ENCODE measurements at places on chromosomes 5 and 9.

DNA sequence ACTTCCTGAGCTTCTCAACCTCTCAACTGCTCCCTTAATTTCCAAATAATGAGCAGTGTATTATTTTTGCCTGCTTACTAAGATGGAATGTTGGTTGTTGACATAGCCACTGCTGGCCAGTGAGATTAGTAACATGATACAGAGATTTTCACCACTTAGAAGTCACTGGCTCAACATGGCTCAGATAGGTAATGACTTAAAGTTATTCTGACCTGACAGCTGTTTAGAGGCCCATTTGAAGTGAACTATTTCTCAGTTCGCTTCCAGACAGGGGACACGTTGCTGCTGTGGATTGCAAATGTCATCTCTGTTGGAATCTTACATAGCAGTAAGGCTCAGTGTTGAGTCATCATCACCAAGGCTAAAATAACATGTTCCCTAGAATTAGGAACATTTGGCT lies 490.2 kb downstream of the TLE4 start:
- no peak for DNase-seq

DNA sequence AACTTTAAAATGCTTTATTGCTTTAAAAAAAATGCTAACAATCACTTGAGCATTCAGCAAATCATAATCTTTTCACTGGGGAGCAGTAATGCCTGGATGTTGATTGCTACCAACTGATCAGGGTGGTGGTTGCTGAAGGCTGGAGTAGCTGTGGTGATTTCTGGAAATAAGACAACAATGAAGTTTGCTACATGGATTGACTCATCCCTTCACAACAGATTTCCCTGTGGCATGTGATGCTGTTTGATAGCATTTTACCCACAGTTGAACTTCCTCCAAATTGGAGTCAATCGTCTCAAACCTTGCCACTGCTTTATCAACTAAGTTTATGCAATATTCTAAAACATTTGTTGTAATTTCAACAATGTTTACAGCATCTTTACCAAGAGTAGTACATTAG lies 83.3 kb downstream of the MLLT3 start:
- DNase-seq, result no peak

DNA sequence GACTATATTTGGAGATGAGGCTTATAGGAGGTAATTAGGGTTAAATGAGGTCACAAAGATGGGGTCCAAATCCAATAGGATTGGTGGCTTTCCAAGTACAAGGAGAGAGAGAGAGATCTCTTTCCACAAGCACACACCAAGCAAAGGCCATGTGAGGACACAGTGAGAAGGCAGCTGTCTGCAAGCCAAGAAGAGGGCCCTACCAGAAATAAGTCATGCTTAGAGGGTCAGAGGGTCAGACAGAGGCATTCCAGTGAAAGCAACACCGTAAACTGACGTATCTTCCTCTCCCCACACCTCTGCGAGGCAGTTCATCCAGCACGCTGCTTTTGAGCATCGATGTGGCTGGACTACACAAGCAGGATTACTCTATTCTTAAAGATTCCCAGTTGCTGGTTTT lies 87.9 kb downstream of the SLC1A3 start:
- DNase-seq, result no peak

GRCh38 chr5:149423794-149424268 lies 44.7 kb upstream of the IL17B start:
- no peak for DNase-seq

DNA sequence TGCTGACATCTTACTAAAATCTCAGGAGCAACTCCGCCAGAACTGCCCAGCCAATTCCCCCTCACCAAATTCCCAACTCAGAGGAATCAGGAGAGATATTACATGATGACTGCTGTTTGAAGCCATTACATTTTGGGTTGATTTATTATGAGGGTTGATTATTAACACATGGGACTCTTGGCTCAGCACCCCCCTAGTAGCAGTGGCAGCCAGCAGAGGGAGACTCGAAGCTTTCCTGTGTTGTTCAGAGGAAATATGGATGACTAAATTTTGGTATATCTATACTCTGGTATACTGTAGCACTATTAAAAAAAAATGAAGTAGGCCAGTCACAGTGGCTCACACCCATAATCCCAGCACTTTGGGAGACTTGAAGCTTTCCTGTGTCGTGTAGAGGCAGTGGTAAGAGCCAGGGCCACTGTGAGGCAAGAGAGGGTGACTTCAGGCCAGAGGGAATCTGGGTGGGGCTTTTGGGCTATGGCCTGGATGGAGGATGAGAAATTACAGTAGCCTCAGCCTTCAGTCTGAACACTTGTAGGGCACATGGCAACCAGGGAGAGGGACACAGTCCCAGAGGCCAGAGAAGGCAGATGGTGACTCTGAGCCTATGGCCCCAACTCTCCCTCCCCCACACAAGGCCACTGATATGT lies 111.4 kb downstream of the LHX2 start:
- no peak for DNase-seq

DNA sequence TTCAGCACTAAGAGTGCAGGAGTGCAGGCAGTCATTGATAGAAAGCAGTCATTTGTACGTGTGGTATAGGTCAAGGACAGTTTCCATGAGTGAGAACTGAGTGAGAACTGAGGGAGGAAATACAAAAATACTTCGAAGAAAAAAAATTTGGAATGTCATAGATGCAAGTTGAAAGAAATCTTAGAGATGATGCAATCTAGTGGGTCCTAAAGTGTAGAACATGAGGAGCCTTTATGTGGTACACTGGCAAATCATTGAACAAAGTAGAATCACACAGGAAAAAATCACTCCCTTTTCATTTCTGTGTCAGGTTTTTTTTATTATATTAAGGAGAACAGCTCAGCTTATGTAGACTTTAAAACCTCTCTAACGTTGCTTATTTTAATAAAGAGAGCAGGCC lies 26.4 kb upstream of the SLC1A1 start:
- DNase-seq, result no peak

DNA sequence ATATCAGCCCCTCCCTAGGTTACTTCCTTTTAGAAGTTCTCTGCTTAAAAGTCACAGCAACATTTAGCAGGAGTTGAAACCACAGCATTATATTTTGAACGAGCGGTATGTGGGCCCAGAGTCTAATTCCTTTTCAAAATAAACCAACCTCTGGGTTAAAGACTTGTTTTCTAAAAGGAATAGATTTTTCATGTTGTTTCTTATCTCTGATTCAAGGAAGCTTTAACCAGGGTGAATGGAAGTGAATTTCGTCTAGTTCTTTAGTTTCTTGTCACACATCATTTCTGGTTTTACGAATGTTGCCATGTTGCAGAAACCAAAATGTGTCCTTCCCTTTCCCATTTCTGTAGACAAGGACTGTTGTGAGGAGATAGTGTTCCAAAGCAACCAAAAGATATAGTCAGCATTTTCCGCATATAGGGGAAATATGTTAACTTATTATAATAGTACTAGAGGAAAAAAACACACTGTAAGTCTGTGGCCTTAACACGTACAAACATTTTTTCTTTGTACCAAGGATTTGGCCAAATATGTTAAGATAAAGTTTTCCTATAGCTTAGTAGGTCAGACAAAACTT lies 142.4 kb downstream of the PCSK5 start:
- DNase-seq, result no peak

DNA sequence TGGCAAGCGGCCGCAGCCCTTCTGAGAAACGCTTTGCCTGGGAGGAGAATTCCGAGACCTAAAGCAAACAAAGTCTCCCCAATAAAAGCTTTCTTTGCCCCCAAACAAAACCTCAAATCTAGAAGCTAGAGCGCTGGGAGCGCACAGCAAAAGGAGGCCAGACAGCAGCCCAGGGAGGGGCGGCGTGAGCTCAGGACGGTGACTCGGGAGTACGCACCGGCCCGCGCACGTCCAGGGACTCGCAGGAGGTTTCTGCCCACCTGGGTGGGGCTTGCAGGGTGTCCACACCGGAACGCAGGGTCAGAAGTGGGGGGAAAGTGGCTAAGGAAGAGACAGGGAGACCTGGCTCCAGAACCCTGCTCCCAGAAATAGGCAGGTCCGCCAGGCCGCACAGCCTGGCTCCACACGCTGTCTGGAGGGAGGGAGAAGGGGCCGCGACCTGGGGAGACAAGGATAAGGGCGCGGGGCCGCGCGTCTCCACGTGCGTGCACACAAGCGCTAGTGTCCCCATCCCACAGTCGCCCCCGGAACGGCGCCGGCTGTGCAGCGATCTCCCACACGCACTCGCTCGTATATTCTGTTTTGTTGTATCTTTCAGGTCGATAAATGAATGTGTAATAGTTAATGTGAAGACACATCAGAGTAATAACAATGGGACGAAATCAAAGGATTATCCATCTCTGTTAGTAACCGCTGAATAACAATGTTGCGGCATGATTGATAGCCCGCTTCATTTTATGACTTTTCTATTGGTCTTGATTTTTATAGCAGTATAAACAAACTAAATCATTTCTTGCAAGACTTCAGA lies 2.3 kb upstream of the OTP start:
- DNase-seq, result no peak

- DNase-seq, result no peak
Observed at GRCh38 chr5:111236995-111237394, 12.8 kb downstream of the CAMK4 start.

- no peak for DNase-seq
Observed at GRCh38 chr5:165334201-165334600, 1828.8 kb downstream of the MAT2B start.

DNA sequence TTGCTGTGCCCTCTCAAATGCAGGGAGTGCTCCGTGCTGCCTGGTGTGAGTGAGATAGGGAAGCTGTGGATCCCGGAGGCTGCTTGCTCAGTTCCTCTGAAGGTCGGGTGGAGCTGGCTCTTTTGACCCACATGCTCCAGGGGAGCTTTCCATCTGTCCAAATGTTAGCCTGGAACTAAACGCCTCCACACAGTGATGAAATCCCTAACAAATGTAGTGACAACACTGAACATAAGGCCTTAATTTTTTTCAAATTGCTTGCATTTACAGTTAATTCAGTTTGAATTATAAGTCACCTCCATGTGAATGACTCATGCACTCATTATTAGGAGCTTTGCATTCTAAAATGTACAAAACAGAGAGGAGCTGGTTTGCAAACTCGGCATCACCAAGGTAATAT lies 27.0 kb downstream of the PRDM6 start:
- DNase-seq, result no peak

DNA sequence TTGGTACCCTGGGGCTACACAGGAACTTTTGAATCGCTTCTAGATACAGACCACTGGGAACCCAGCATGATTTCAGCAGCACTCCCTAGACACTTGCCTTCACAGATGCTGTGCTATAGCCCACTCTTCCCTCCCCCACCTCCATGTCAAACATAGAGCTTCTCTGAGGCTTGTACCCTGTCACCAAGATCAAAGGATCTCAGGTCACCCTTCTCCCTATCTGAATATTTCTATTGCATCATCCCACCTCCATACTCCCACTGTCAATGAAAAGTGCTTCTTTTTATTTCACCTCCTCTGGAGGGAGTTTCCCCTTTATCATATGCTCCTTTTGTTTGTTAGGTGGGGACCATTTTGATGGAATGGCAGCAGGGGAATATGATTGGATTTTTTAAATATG lies 29.2 kb upstream of the PHF24 start:
- DNase-seq, result no peak

DNA sequence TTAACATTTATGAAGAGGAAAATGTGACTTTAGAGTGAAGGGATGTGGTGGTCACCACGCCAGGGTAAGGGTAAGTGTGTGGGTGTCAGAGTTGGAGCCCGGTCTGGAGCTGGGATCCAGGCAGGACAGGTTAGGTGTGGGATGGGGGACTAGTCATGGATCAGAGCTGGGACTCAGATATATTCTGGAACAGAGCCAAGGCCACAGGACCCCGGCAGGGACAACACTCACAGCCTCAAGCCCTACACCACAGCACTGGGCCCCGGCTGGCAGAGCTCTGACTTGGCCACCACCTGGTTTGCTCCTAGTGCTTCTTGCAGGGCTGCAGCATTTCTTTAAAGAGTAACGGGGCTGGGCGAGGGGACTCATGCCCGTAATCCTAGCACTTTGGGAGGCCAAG lies 47.4 kb downstream of the C5orf15 start:
- DNase-seq, result no peak

DNA sequence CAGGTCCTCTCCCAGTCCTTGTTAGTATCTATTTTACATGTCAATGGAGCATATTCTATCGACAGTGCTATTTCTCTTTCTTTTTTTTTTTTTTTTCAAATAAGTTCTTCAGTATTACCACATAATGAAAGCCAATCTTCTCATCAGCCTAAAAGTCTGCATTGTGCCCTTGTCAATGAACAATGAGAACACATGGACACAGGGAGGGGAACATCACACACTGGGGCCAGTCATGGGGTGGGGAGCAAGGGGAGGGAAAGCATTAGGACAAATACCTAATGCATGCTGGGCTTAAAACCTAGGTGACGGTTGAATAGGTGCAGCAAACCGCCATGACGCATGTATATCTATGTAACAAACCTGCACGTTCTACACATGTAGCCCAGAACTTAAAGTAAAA lies 47.7 kb upstream of the TEX48 start:
- no peak for DNase-seq

DNA sequence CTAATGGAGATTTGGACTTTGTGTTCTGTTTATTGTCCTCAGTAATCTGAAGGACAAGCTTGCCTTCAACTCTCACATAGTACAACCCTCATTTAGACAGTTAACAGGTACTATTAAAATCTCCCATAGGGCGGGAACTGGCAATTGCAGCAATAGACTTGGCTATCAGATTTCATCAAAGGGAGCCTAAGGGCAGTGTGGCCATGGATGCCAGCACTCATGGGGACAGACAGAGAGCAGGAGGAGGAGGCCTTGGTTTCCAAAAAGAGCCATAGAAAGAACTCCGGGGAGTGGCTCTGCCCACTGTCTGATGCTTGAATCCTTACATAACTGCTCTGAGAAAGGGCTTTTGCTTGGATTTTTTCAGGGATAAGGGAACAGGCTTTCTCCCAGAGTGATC lies 6.8 kb downstream of the SLC36A1 start:
- no peak for DNase-seq

DNA sequence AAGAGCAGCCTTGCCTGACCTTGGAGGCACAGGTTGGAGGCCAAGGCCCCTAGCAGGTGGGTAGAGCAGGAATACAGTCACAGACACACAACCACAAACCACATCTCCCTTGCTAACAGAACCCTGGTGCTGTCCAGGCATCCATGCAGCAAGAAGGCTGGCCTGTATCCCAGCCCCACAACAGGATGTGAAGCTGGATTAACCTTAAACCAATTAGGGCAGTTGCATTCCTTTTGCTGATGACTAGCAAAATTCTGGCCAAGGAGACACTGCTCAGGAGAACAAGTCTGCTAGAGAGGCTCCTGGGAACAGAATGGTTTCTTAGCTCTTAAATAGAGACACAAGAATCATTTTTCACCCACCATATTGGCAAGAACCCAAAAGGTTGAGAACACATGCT lies 97.8 kb downstream of the C5orf15 start:
- no peak for DNase-seq

DNA sequence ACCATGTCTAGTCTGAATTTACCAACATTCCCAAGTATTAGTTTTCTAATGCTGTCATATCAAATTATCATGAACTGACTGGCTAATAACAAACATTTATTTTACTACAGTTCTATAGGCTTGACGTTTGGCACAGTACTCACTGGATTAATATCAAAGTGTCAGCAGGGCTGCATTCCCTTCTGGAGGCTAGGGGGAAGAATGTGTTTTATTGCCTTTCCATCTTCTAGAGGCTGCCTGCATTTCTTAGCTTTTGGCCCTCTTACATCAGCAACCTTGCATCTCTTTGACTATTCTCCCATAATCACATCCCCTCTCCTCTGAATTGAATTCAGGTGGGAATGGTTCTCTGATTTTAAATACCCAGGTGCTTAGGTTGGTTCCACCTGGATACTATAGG lies 84.7 kb downstream of the EDIL3 start:
- DNase-seq, result no peak

GRCh38 chr5:1824109-1824821 lies 23.1 kb downstream of the NDUFS6 start:
- no peak for DNase-seq

GRCh38 chr9:33165263-33166151 lies 1.6 kb downstream of the B4GALT1 start:
- no peak for DNase-seq
